Stimulated activated CD8-positive, alpha-beta memory T cell treated with anti-CD3 and anti-CD28 coated beads, Interleukin-4, amount 100 ng/mL, for 1 hour (primary cell): ENCODE measurements at places on chromosomes 16 and 17.

GRCh38 chr17:82235056-82235774, 6.4 kb downstream of the SLC16A3 start:
- DNase-seq, result no peak

DNA sequence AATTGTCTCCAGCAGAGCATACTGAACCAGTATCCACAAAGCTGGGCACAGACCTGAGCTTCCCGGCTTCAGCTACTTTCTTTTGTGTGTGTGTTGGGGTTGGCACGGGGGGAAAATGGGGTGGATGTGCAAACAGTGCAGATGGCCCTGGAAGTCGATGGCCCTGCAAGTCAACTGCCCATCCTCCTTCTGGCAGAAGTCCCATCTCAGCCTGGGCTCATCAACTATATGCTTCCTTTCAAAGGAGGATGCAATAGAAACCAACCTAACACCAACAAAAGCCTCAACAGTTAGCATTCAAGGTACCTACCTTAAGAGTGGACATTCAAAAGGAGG, 55.7 kb downstream of the SOX9 start:
- no peak for DNase-seq

DNA sequence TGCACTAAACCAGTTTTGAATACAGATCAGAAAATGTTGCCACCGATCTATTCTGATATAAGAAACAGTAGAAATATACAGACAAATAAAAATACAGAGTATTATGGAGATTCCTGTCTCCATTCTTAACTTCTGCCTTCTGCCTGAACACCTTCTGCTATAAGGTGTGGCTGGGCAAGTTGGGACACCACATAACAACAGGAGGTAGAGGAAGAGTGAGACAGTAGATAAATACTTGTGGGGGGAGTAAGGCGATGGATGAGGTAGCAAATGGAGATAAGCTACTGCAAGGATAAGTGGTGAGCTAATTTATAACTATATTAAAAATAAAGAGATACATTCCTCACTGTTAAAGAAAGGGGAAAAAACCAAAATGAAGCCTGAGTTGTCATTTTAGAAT, 143.7 kb downstream of the CDH8 start:
- no peak for DNase-seq

DNA sequence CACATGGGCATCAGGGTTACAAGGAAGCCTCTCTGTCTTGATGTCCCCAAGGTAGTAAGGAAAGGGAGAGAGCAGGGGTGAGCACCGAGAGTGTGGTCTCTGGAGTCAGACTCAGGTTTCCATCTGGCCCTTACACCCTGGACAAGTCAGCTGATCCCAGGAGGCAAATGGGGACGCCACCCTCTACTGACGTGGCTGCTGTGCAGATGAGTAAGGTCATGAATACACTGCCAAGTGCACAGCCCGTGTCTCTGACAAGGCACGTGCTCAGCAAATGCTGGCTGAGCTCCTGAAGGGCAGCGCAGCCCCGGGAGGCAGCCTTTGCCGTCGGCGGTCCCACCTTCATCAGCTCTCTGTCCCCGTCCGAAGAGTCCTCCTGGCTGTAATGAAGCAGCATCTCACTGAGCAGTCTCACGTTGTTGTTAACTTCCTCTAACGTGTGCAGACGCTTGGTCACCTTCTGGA, 19.4 kb downstream of the GGA3 start:
- DNase-seq, result no peak

- DNase-seq, result no peak
Observed at GRCh38 chr16:64121473-64121872, 1000.4 kb downstream of the CDH11 start.

GRCh38 chr16:2691491-2692248, 9.3 kb downstream of the KCTD5 start:
- DNase-seq, result no peak

DNA sequence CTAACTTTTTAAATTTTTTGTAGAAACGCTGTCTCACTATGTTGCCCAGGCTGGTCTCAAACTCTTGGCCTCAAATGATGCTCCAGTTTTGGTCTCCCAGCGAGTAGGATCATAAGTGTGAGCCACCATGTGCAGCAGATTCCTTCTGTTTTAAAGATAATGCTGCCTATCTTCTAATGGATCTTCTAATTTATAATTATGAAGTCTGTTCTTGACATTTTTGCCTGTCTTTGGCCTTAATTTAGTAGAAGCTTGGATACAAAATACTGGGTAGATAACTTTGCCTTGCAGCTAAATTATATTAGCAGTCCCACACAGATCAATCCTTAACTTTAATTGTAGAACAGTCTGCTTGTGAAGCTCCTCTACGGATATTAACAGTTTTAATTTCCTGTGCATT, 566.6 kb upstream of the CDH8 start:
- no peak for DNase-seq
